ENCODE measurements at places on chromosomes 4 and X.

- DNase-seq: no peak
These were observed 635.9 kb upstream of the FRG1 start for GRCh38 chr4:189304809-189305208.

DNA sequence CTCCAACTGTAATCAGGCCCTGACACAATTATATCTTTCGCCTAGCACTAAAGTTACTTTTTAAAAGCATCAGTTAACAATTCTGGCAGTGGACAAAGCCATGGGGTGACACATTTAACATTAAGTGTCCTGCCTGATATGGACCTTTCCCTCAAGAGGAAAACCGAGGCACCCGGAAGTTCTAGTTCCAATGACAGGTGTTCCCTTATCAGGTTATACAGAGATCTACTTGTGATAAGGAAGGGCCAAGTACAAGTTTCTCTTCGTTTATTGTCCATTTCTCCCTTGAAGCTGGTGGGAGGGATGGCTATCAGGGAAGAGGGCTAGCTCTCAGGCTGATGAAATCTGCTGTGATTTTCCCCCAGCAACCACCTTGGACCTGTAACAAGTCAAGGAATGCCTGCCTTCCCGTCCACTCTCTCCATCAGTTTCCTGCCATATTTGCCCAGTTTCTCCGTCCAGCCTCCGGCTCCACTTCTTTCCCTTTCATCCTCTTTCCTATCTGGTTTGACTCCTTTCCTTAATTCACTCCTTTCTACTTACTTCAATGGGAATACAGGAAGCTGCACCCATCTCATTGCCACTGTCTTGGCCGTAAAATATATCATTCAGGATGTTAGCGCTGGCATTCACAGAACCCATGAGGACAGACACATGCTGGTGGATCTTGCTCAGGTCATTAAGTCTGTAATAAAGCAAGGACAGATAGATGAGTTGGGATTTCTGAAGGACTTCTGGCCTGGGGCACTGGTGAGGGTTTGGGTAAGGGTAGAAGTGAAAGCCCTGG is 95.0 kb downstream of the DGKK start:
- DNase-seq: no peak

DNA sequence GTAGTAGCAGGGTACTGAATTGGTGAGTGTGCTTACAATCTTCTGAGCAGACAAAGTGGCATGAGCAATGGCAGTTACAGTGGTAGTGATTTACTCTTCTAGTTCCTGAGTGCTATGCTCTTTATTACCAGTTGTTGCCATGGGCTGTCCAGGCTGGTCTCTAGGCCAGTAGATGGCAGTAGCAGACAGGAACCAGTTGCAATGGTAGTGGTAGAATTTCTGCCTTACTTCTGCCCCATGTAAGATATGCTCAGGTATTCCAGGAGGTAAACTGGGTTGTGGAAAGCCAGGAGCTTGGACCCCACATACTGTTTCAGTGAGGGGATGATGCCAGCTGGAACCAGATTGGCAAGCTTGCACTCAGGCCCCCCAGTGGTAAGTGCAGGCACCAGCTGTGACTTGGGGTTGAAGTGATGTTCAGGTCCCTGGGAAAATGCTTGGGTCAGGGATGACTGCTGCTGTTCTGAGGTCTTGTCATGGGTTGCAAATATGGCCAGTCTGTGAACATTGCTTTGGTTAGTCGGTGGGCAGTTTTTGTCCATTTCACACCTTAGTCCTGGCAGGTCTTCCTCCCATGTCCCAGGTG is 63.0 kb upstream of the ZXDB start:
- DNase-seq: no peak

GRCh38 chr4:63589796-63590195 is 819.5 kb downstream of the TECRL start:
- DNase-seq: no peak

- no peak for DNase-seq
These were observed 84.2 kb downstream of the CAMK2D start for GRCh38 chr4:113677325-113677724.

GRCh38 chr4:22790631-22791030 is 97.9 kb downstream of the GBA3 start:
- no peak for DNase-seq

DNA sequence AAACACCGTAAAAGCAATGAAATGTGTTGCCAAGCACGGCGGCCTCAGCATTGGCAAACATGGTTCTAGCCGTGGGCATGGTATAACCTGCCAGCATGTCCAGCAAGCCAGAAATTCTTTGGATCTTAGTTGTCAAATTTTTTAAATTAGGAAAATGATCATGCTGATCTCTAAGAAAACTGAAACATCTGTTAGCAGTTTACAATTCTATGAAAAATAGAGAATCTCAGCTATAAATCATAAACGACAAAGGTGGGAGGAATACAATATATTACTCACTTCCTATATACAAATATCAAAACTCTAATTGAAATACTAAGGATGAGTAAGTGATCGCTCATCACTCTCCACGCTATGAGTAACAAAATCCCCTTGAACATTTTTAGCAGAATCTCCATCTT is 130.3 kb downstream of the ADGRA3 start:
- no peak for DNase-seq

DNA sequence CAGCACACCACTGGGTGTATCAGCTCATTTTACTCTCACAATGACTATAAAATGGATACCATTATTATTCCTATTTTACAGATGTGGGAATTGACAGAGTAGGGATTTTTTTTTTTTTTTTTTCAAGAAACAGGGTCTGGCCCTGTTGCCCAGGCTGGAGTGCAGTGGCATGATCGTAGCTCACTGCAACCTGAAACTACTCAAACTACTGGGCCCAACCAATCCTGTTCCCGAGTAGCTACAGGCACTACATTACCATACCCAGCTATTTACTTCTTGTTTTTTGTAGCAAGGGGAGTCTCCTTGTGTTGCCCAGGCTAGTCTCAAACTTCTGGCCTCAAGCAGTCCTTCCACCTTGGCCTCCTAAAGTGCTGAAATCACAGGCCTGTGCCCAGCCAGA is 95.2 kb downstream of the LARP7 start:
- no peak for DNase-seq

DNA sequence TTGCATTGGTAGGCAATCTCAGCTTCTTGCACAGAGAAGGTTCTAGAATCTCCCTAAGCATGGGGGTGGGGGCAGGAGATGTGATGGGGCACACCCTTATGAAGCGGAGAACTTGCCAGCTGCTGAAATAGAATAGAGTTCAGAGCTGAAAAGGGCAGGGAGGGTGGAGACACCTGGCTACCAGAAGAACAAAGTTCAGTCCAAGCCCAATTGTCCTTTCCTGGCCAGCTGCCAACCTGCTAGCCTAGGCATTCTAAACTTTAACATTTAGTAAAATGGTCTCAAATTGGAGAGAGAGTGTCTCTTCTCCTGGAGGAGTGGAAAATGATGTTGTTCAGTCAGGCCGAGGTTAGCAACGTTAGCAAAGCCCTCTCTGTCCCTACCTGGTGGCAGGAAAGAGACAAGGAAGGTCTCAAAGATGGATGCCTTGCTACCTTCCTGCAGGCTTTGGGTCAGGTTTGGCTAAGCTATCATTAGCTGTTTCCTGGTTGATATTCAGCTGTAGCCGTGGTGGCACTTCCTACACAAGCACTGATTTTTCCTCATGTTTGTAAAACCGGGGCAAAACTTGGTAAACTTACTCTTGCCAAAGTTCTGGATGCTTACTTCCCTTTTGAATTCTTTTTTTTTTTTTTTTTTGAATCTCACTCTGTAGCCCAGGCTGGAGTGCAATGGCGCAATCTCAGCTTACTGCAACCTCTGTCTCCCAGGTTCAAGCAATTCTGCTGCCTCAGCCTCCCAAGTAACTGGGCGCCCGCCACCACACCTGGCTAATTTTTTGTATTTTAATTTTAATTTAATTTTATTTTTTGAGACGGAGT is 34.7 kb upstream of the NYX start:
- DNase-seq: no peak

GRCh38 chr4:84952004-84952403 is 14.5 kb downstream of the WDFY3 start:
- no peak for DNase-seq

GRCh38 chr4:104279744-104280143 is 214.9 kb downstream of the CXXC4 start:
- DNase-seq: no peak

DNA sequence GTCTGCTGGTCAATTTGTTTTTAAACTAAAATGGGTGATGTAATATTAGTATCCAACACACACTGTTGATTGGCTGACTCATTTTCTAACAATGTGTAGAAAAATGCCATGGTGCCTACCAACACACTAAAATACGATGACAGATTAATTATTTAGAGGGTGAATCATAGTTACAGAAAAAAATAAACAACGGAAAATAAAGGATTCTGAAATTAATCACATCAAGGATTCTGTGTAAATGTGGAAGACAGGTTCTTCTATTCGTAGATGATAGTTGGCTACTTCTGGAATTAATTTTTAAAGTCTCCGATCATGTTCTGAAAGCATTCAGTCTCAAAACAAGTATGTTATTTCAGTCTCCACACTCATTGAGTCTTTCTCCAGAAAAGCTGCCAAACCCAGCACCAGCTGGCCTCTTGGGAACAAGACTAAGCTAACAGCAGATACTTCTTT is 8.2 kb upstream of the IQCM start:
- no peak for DNase-seq

DNA sequence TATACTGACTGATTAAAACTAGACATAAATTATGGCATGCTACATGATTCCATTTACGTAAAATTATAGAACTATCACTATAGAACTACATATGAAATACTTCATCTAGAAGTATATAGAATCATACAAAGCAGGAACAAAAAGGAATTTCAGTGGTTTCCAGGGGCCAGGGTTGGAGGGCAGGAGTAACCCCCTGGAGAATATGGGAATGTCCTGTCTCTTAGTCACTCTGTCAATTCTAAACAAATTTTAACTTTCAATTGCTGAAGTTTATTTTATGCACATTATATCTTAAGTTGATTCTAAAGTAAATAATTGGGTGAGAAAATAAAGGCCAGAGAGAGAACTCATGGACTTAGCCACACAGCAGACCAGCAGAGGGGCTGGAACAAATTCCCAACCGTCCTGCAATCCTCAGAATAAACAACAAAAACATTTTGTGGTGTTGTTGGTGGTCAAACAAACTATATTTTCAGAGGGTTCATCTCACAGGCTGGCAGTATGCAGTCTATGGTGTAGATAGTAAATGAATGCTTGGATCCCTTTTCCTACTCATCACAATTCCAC is 476.9 kb upstream of the SLIT2 start:
- no peak for DNase-seq

- DNase-seq: no peak
These were observed 18.8 kb downstream of the IL3RA start for GRCh38 chrX:1355131-1356046.

- no peak for DNase-seq
These were observed 676.4 kb downstream of the PCDH18 start for GRCh38 chr4:136855886-136856285.

DNA sequence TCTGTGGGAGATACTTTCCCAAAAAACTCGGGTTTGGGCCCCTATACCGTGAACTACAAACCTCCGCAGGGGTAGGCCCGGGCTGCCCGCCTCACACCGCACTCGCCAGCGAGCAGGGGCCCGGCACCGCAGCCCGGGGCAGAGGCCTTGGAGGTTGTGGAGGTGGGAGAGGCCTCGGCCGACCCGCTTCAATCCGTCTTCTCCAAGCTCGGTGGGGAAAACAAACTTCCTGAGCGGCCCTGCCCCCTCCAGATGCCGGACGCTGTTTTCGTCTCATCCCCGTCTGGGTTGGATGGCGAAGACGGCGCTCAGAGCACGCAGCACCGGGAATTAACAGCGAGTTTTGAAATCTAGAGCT is 442 bp upstream of the MCUB start:
- DNase-seq: peak; percentile 5

DNA sequence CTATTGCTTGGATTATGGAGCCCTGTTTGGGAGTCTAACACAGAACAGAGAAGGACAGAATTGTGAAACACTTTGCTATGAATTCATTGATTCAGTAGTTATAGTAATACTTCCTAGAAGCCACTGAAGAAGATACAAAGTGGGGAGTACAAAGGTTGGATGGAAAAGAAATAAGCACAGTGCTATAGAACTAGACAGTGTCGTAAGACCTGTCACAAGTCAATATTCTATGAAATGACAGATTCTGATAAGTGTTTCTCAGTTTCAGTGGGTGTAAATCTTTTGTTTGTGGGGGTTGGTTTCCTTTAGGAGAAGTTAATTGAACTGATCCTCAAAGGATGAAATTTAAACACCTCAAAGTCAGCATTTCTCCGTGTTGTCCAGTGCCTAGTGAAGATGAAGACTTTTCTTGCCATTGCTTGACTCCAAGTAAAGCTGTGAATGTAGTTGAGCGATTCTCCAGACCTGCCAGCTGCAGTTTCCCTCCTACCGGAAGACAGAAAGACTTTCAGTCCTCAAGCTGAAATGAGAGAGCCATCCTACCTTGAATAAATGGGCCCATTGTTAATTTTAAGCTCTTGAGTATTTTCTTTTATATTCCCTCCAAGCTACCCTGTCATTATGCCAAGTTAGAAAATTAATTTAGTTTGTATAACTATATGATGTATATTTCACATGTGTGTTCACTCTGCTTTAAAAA is 7.9 kb downstream of the PDLIM5 start:
- no peak for DNase-seq

- DNase-seq: no peak
These were observed 45.4 kb downstream of the INTS12 start for GRCh38 chr4:105662935-105663675.

DNA sequence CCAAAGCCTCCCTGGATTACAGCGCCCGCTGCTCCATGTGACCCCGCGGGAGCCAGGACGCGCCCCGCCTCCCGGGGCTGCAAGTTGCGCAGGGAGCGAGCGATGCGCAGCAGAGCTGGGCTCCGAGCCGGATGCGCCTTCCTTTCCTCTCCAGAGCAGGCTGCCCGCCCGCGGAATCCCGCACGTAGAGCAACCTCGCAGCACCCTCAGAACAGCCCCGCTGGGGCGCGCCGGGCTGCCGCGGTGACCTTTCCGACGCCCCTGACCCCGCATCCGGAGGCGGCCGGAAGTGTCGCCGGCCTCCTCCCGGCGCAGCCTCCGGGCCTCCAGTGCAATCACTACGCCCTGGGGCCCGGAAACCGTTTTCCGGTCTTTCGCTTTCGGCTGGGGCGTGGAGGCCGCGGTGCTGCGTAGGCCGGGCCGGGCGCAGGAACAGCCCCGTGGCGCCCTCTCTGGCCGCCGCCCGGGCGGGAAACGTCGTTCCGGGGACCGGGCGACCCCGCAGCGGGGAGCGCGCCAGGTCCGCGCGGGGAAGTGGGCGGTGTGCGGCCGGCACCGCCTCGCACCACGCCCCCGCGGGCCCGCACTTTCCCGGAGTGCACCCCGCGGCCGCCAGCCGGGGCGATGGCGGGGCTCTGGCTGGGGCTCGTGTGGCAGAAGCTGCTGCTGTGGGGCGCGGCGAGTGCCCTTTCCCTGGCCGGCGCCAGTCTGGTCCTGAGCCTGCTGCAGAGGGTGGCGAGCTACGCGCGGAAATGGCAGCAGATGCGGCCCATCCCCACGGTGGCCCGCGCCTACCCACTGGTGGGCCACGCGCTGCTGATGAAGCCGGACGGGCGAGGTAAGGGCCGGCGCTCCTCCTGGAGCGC is at the start of gene CYP4V2:
Gene CYP4V2 (plus strand): TSS at position 368 of the 866 bp plus-strand sequence. CDS start 257 bp downstream, at position 625.
- peak; percentile 71 for DNase-seq

- no peak for DNase-seq
These were observed 128.5 kb upstream of the HPGD start for GRCh38 chr4:174650711-174651355.
